ENCODE measurements at places on chromosomes 12 and 14.

DNA sequence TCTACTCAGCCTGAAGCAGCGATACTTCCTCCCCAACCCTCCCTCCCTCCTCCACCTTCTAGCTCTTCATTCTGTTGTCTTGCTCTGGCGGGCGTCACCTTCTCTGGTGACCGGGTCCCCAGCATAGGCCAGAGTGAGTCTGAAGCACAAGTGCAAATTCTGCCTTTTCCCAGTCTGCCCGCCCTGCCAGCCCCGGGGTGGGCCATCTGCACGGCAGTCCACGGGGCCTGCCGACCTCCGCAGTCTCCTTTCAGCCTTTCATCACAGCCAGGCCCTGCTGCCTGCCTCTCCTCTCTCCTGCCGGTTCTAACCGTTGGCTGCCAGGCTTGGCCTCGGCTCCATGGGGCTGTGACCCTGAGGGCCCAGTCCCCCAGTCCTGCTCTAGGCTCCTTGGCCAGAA lies 58.7 kb downstream of the TESC start:
- DNase-seq, result no peak

DNA sequence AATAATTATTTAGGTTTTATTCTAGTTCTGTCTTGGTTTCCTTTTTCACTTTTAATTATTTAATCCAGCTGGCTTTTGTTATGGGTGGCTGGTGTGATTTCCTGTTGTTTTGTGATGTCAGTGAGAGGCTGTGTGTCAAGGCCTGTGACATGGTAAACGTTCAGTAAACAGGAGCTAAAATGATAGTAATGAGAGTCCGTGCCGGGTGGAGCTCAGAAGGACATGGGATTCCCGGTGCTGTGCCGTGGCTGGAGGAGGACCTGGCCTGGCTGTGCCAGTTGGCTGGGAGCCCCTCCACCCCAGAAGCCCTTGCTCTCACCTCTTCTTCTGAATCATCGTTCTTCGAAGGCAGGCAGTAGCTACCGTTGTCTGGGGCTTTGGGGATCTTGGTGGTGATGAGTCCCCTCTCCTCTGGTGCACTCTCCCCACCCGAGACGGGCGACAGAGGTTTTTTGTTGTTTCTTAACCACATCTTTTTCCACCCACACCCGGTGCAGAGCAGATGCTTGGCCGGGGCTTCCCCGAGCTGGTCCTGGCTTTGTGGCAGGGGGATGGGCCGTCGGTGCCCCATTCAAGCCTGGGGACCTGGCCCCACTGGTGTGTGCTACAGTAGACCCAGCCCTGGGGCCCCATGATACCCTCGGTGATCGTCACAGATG lies 29.1 kb downstream of the SH2B3 start:
- DNase-seq, result peak; percentile 91

GRCh38 chr14:93861836-93862235 lies 65.3 kb upstream of the FAM181A start:
- no peak for DNase-seq

DNA sequence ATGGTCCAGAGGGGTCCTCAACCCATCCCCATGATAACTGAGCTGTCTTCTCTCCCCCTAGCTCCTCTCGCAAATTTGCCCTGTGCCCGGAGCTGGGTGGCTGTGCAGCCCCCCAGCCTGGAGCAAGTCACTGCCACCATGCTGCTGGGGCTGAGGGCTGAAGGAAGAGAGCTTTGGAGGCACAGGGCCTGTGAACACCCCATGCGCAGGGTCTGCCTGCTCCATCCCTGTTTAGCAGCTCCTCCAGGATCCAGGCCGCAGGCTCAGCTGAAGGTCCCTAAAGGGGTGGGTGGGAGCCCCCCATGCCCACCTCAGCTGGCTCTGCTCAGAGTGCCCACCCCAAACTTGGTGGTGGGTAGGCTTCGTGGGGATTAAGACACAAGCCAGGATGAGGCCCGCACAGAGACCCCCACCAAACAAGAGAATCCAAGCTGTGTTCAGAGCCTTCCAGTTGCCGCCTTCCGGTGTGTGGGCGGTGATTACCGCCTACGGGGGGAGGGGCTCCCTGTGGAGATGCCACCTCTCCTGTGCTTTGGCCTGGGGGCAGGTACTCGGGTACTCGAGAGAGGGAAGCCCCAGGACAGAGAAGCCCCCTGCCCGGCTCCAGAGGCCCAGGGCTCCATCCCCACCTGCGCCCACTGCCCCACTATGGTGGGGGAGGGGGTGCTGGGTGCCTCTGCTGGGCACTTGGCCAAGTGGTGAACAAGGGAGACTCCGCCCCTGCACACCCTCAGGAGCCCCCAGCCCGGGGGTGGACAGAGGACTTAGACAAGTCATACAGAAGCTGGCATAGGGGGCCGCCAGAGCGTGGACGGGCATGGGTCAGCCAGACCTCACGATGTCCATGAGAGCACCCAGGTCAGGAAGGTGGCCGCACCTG lies 1.4 kb upstream of the JAG2 start:
- no peak for DNase-seq

DNA sequence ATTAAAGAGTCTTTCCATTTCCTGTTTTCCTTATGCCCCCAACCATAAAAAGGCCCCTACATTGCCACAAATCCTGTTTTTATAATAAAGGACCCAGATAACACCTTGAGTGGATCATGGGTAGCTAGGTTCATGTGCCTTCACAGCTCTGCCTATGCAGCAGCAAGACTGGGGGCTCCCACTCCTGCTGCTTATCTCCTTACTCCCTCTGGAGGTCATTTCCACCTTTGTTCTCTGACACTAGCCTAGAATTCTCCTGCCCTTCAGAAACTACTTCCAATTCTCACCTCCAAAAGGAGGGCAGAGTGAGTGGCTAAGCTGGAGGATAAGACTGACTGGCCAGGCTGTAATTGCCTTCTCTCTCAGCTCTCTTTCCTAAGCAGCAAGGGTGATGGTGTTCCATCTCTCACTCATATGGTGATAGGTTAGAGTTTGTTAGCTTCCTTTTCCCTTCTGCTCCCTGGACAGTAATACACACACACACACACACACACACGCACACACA lies 20.0 kb upstream of the STAC3 start:
- DNase-seq, result no peak

GRCh38 chr12:40770781-40771180 lies 78.5 kb downstream of the CNTN1 start:
- DNase-seq, result no peak

GRCh38 chr12:17283563-17283962 lies 677.6 kb upstream of the LMO3 start:
- no peak for DNase-seq

GRCh38 chr12:43749016-43749415 lies 9.6 kb downstream of the PUS7L start:
- DNase-seq, result no peak

DNA sequence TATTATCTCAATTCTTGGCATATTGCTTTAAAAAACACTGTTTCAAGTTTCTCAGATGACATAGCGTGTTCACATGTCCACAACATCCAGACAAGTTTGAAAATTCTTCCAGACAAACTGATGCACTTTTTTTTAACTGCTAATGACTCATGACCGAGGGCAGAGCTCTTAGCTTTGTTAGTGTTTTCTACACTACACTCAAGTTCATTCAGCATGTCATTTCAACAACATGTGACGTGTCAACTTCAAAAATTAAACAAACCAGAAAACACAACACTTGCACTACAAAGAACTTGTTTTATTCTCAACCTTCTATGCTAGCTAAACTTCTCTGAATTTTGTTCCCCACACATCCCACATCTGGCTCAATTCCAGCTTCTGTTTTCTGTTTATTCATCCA lies 1186.3 kb upstream of the FLRT2 start:
- DNase-seq, result no peak

GRCh38 chr12:89936631-89937030 lies 228.0 kb upstream of the ATP2B1 start:
- DNase-seq, result no peak

DNA sequence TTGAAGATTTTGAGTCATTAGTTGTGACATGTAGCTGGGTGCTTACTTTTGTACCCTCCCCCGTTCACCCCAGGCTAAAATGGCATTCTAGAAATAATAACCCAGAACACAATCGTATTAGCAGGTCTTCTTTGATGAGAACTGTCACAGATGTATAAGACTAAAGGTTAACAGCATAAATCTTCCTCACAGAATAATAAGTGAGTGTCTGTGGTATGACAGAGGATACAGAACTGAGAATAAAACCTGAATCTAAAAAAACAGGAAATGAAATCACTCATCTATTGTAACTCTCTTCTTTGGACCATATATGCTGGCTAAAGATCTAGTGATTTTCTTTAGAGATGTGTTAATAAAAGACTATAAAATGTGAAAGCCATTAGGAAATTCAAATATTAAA lies 746.6 kb downstream of the LRFN5 start:
- no peak for DNase-seq

DNA sequence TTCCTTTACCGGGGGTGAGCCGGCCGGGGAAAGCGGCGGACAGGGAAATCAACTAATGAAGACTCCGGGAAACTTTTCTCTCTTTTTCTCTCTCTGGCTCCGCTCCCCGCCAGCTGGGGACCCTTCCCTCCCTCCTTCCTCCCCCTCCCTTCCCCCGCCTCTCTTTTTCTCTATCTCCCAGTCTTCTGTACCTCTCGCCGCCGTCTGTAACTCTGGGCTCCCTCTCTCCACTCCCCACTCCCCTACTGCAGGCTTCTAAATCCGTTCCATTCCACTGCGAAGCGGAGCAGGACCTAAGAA lies 6.9 kb upstream of the HOXC11 start:
- DNase-seq, result no peak

DNA sequence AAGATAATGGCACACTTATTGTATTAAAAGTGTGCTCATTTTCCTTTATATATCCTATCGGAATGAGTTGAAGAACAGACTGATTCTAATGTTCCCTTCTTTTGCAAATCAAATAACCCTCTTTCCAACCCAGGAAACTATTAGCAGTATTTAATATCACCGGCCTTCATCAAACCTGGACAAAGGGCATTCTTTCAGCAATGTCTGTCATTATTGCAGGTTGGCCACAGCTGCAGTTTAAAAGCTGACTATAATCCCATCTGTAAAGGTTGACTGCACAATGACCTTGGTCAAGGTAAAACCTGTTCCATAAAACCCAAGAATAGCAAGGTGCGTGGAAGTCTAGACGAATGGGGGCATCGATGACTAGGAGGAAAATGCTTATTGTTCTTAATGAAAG lies 472.3 kb upstream of the SOX5 start:
- DNase-seq, result no peak

DNA sequence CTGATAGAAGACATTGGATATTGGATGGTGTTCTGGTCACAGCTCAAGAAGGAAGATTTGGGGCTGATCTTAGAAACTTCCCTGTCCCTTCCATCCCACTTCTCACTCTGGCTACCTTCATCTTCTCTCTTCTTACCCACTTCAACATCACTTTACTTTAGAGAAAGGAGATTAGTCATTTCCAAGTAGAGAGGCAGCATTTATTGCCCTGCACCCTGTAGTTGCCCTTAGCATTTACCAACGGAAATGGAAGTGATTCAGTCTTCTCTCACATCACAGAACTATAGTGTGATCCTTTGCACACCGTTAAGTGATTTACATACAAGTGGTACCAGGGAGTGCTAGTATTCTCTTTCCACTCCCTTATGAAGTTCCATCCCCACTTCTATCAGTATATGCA lies 52.4 kb downstream of the PHLDA1 start:
- peak; percentile 46 for DNase-seq

GRCh38 chr12:41856228-41856627 lies 288.4 kb downstream of the GXYLT1 start:
- DNase-seq, result no peak

GRCh38 chr12:104604995-104605675 lies 148.4 kb downstream of the CHST11 start:
- DNase-seq, result no peak

DNA sequence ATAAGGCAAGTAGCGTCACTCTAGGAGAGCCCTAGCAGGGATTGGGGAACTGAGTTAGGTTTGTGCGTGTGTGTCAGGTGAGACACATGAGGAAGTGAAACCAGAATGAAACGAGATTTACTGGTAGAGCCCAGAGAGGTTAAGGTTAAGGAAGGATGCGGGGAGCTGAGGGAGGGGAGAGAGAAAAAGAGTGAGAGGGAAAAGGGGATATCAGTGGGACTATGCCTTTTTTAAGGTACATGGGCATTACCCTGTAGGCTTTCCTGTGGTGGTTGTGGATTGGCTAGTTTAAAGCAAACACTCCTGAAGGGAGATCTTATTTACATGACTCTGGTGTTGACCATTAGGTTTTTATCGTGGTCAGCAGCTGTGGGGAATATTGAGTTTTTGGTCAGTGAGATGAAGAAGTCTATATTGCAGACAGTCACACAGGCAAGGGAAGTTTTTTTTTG lies 13.9 kb downstream of the ZDHHC17 start:
- no peak for DNase-seq

DNA sequence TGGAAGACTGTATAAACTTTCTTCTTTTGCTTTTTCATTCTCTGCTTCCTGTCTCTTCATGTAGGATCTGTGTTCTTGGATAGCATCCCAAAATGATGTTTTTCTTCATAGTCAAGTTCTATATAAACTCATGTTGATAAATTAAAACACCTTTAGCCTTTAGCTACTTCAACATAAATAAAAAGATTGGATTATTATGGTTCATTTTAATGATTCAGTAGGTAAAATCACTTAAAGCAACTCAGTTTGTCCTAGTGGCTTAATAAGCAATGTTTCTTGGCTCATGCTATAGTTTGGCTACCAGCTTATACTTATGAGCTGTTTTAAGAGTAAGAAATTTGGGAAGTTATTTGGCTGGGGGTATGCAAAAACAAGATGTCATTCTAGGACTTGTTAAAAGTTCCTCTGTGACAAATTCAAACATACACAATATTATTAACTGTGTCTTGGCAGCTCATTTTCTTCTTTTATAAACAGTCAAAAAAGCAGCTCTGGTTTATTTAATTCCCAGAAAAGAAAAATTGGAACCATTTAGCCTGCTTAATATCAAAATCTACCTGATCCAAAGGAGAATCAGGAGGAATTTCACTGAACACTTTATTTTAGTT lies 111.4 kb downstream of the TMTC3 start:
- no peak for DNase-seq

GRCh38 chr12:55983232-55983842 lies 9.5 kb downstream of the RAB5B start:
- no peak for DNase-seq

- DNase-seq, result no peak
Measured at GRCh38 chr14:51668870-51669269, 17.2 kb downstream of the FRMD6 start.

- no peak for DNase-seq
Measured at GRCh38 chr12:49355913-49356312, 9.2 kb downstream of the DNAJC22 start.

GRCh38 chr14:53890611-53891101 lies 66.0 kb downstream of the BMP4 start:
- DNase-seq, result no peak
